ENCODE measurements at places on chromosomes 3 and 15.

DNA sequence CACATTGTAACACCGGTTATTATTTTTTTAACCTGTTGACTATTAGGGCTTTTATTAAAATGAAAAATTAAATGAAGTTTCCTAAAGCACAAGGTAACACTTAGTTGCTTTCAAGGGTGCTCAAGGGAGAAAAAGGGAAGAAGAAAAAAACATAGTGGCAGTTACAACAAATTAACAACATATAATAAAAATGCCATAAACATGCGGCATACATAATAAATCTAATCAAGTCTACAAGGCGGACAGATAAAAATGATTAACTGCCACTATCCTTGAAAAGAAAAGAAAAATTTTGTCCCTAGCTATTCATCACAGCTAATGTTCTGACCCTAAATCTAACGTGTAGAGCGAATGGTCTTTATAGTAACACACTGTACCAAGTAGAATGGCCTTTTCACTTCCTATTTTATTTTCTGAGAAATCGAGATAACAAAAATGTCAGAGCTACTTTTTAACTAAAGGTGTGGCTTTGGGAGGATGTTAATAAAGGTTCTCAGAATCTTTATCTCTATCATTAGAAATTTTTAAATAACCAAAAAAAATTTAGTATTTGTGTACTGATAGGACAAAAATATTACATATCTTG, 194.9 kb downstream of the FOXP1 start:
- DNase-seq, result no peak

- DNase-seq, result no peak
Measured at GRCh38 chr15:50187525-50187924, 5.5 kb downstream of the SLC27A2 start.

DNA sequence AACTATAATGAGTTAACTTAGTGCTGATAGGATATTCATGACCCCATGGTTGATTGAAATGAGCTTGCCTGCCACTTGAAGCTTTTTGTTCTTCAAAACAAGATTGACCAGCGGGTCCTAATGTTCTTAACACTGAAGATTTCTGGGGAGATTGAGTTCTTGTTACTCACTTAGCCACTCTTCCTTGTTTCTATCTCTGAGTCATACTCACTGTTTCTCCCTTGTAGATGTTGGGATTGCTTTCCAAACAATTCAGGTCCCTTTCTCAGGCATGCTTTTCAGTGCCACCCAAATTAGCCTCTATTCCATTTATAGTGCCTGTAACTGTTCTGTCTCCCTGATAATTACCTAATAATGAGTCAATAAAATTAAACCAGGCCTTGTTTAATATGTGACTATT, 517.0 kb downstream of the SQOR start:
- DNase-seq, result no peak

DNA sequence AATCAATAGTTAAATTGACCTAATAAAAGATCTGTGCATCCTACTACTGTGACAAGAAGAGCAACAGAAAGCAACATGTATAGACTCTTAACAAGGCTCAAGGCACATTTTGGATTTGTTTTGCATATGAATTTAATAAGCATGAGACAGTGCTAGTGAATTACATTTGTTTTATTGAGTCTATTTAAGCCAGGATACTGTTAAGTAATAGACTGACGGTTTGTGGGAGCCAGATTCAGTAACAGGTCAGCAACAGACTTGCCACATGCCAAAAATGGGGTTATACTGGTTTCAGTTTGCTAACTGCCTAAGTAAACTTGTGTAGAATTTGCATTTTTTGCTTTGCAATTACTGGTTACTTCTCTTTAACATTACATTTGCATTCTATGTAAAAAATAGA, 54.0 kb downstream of the MBNL1 start:
- no peak for DNase-seq

GRCh38 chr3:45479621-45480035, 91.3 kb downstream of the LARS2 start:
- no peak for DNase-seq

DNA sequence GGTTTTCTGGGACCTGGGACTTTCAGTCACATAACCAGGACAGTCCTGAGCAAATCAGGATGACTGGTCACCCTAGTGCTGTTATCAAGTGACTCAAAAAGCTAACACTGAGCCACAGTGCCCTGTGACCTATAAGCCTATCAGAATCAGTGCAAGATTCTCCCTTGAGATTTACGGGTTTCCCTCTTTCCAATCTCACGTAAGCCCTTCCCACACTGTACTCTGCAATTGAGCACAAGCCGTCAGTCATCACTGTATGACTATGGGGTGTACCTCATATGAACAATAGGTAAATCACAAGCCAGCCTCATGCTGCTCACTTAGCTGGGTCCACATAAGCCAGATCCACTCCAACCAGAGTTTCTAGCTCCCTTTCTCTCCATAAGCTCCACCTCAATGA, 21.0 kb upstream of the CLDN18 start:
- DNase-seq, result no peak

- DNase-seq, result no peak
Measured at GRCh38 chr3:139227165-139227564, 116.7 kb upstream of the MRPS22 start.
